Activated naive CD4-positive, alpha-beta T cell treated with anti-CD3 and anti-CD28 coated beads, Interleukin-2, amount 50 U/mL, for 72 hours (primary cell): ENCODE measurements at places on chromosomes 6 and 20. TPM values are rescaled to one million over a fixed set of nuclear protein-coding genes. Genes with fewer than 3 reads are reported as not detected.

The LY6G6C gene
- total RNA-seq: not detected

The ENPP5 gene
- 0.66 TPM for total RNA-seq

The MCCD1 gene
- not detected for total RNA-seq

The GMDS gene
- total RNA-seq: 23.9 TPM

The RREB1 gene
- total RNA-seq: 22.4 TPM

The COL12A1 gene
- total RNA-seq: not detected

The IL17F gene
- 13.9 TPM for total RNA-seq

The RAET1G gene
- not detected for total RNA-seq

The PROKR2 gene
- not detected for total RNA-seq

The EXOC2 gene
- total RNA-seq: 49.3 TPM

The EDN1 gene
- total RNA-seq: 0.30 TPM

The ARFGEF2 gene
- total RNA-seq: 24.7 TPM

The PRPH2 gene
- not detected for total RNA-seq

The ABHD16B gene
- not detected for total RNA-seq

The CFAP61 gene
- 0.41 TPM for total RNA-seq

The NR2E1 gene
- not detected for total RNA-seq

The NKX2-2 gene
- not detected for total RNA-seq

The SOX18 gene
- 0.39 TPM for total RNA-seq

The TREM1 gene
- 6.1 TPM for total RNA-seq

The ZNF334 gene
- total RNA-seq: 1.6 TPM

The PPP1R11 gene
- total RNA-seq: 48.5 TPM

The ULBP1 gene
- total RNA-seq: 0.99 TPM

The NKAIN4 gene
- total RNA-seq: not detected

The NQO2 gene
- total RNA-seq: 37.5 TPM

The NPEPL1 gene
- total RNA-seq: 12.8 TPM

The MYL9 gene
- 0.95 TPM for total RNA-seq

The OPRL1 gene
- total RNA-seq: 0.32 TPM

The PNLDC1 gene
- total RNA-seq: 0.80 TPM

The ERVFRD-1 gene
- not detected for total RNA-seq

The C20orf96 gene
- 10.3 TPM for total RNA-seq

The POU5F1 gene
- 0.59 TPM for total RNA-seq

The PAK5 gene
- total RNA-seq: not detected

The SULF2 gene
- 1.4 TPM for total RNA-seq

The MUC22 gene
- not detected for total RNA-seq

The TUBB2B gene
- total RNA-seq: 0.43 TPM

The TREML2 gene
- 2.0 TPM for total RNA-seq

The LZTS3 gene
- 4.2 TPM for total RNA-seq

The RNF39 gene
- total RNA-seq: not detected

The BMP6 gene
- total RNA-seq: not detected

The TMEM151B gene
- total RNA-seq: 0.20 TPM

The ARFGAP1 gene
- total RNA-seq: 77.2 TPM

The ESR1 gene
- total RNA-seq: 1.3 TPM

The PSMB9 gene
- total RNA-seq: 262 TPM

The MUCL3 gene
- not detected for total RNA-seq

The SAPCD1 gene
- total RNA-seq: 13.3 TPM

The LAMP5 gene
- total RNA-seq: not detected
